ENCODE measurements at places on chromosomes 2 and 18.
A peak's percentile ranks its signal among the peaks of the same experiment; 100 is the strongest.

DNA sequence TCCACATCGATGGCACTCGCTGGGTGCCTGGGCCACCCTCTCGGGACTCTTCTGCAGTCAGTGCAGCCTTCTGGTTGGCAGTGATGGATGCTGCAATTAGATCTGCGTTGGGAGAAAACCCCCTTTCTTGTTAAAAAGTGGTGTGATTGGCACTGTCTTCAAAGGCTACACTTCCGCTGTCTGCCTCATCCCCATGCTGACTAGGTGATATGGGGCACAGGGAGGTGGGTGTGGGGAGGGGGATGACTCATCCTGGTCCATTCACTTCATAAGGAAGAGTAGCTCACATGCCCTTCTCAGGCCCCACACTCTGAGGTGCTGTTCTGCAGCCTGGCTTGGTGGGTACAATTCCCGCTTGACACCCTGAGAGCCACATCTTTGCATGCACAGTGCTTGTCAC lies 77.4 kb downstream of the THNSL2 start:
- no peak for DNase-seq

DNA sequence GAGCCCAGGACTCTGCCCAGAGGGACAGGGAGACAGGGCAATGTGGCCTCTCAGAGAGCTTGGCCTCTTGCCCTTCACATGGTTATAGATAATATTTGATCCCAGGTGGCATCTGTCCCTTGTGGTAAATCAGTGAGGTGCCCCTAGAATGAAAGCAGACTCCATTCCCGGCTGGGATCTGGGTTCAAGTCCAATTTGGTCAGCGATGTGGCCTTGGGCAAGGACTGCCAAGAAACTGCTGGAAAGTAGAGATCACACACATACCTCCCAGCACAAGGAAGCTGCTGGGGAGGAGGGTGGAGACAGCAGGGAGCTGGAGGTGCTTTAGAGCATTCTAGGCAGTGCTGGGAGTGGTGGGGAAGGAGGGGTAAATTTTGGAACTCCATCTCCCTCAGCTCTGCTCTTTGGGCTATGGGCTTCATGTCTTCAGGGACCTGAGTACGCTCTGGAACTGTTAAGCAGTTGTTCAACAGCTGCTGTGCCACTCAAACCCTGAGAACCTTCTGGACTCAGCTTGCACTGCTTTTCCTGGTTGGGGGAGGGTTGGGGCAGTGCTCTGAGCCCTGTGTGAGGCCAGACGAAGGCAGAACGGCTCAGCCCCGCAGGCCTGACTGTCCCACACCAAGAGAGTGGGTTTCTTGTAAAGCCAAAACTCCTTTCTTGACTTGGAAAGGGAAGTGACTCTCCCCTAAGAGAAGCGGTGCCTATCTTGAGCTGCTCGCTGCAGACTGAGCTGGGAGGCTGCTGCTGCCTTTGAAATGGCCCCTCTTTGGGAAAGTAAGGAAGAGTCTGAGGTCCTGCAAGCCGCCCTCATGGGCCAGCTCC lies 23.0 kb downstream of the INPP5D start:
- no peak for DNase-seq

- no peak for DNase-seq
These were observed 323.2 kb downstream of the LRRTM1 start for GRCh38 chr2:79981316-79981715.

GRCh38 chr2:194328456-194328855 lies 1328.6 kb upstream of the SLC39A10 start:
- DNase-seq: no peak

DNA sequence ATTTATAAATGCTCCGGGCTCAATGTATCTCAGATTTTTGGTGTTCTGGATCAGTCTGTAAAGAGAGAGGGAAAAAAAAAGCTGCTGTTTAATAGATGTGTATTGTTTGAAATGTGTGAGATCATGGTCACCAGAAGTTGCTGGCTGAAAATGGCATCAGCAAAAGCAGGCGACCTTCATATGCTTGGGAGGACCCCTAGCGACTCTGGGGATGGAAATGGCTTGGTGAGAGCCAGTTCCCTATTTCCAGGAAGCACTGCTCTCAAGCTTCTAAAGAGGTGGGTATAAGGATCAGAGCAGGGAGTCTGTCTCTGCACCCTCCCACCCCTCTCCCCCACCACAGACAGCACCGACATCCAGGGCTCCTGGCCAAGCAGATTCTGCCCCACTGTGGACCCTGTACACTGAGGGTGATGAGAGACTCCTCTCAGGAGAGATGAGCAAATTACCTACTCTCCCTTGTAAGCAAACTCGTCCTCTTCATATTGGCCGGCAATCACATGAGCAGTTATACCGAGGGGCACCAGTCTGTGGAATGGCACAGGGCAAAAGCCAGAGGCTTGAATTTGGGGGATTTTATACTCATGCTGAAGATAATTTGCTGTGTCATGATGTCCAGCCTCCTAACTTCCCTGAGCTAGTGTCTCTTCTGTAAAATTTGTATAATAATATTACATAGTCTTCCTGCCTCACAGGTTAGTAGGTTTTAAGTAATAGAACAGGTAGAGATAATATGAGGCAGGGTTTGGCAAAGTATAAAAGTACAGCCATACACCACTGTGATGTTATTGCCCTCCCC lies 29.6 kb downstream of the LHCGR start:
- no peak for DNase-seq

GRCh38 chr18:2423761-2424160 lies 147.5 kb downstream of the METTL4 start:
- DNase-seq: no peak

- no peak for DNase-seq
These were observed 232.4 kb downstream of the MEIS1 start for GRCh38 chr2:66667301-66667700.

DNA sequence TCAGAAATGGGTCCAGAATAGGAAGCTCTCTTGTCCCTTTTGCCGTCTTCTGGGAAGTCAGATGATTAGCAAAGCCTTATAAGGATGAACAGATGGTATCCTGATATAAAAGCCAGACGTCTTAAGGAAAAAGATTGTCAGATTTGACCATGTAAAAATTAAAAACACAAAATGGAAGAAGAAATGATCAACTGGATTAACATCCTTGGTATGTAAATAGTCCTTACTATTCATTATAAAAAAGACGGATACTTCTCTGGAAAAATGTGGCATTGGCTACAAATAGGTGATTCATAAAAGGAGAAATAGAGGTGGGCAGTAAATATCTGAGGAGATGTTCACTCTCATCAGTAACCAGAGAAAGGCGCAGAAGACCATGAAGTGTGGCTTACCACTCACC lies 33.7 kb upstream of the SCLY start:
- DNase-seq: no peak

DNA sequence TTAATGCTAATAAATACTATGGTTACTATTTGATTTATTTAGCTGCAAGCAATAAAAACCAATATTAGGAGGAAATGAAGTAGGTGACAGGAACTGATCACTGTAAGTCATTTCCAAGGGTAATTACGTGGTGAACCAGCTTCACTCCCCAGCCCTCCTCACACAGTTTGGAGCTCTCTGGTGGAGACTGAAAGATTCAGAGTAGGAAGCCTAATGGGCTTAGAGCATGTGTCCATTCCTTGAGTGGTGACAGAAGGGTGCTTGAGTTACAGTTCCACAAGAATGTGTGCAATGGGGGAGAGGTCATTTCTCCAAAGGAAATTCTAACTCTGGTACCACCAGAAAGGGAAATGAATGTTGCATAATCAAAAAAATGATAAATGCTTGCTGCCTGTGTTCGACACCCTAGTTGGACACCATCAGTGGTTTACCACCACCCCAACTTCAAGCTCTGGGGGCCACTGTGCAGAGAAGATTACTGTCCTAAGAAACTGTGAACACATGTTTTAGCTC lies 285.1 kb upstream of the MMADHC start:
- no peak for DNase-seq

- DNase-seq: no peak
These were observed 170.4 kb upstream of the TANK start for GRCh38 chr2:160989778-160990177.

GRCh38 chr18:11320986-11321385 lies 171.6 kb upstream of the PIEZO2 start:
- peak; percentile 68 for DNase-seq

- no peak for DNase-seq
These were observed 137.1 kb downstream of the CTIF start for GRCh38 chr18:48675912-48676311.

DNA sequence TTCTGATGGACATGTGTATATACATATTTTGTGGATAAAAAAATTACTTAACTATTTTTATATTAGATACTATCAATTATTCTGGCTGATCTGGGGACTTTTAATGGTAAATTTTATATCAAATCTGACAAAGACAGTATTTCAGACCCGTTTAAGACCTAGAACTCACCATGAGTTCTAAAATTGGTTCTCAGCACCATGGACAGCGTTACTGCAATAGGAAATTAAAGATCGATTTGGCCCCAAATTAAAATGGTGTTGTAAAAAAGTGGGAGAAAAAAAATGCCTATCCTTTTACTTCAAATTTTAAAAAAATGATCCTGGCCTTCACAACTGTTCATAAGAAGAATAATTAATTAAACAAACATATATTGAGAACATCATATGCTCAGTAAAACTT lies 919 bp upstream of the SCN2A start:
- DNase-seq: no peak

DNA sequence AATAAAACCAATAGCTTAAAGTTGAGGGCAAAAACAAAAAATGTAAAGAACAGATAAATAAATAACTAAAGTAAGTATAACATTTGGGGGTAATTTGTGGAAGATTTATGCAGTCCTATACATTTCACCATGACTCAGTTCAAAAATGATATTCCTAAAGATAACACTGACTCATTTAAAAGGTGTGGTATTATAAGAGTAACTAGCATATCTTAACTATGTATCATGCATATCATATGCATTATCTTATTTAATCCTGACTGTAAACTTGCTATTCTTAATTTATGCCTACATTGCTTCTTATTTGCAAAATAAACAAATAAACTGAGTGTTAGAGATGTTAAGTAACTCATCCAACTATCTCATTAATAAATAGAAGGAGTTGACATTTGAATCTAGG lies 726.5 kb upstream of the PKDCC start:
- DNase-seq: no peak

DNA sequence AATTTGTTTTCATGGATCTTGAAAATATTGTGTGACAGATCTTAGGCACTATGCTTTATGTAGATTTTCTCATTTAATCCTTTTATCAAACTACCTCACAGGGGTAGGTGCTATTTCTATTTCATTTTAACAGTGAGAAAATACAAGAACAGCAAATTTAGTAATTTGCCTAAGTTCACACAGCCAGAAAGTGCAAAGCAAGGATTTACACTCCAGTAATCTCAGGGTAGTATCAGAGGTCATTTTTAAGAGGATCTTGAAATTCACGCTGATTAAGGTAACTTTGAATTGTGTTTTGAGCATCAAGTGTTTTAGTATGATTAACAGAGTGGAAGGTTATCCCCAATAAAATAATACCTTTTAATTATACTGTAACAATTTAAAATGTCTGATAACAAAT lies 10.1 kb upstream of the KCNJ3 start:
- DNase-seq: no peak

DNA sequence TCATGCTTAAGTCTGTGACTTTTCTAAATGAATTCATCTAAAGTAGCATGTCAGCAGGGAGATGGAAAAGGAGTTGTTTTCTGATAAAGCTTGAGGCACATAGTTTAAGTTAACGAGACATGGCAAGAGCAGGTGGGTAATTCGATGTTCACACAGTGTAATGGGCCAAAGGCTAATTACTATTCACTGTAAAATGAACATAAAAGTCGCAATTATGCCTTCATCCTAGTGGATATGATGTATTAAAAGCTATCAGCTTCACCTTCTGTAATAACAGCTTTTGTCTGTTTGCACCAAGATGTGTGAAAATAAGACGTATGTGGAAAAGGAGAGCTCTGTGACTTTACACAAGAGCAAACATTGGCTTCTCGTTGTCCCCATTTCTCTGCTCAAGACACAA lies 94.2 kb upstream of the CDH20 start:
- DNase-seq: no peak

GRCh38 chr2:239710953-239711861 lies 310.4 kb upstream of the HDAC4 start:
- no peak for DNase-seq

- no peak for DNase-seq
These were observed 61.9 kb downstream of the SPRED2 start for GRCh38 chr2:65370387-65371073.

DNA sequence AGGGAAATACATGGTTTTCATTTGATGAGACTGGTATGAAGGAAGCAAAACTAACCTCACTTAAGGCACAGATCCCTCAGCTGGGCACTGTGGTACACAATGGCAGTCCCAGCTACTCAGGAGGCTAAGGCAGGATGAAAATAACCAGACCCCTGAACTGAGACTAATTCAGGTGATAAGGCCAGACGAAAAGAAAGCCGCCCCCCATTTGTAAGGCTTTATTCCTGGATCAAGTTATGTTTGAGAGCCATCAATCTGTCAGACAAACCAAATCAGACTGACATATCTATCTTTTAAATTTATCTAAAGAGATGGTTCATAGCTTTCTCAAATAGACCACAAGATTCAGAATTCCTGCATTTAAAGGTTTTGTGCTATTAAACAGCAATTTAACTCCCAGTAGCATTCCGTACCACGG lies 4.1 kb downstream of the SRSF7 start:
- no peak for DNase-seq

- DNase-seq: no peak
These were observed 5.3 kb downstream of the TRPM8 start for GRCh38 chr2:233922471-233922870.

DNA sequence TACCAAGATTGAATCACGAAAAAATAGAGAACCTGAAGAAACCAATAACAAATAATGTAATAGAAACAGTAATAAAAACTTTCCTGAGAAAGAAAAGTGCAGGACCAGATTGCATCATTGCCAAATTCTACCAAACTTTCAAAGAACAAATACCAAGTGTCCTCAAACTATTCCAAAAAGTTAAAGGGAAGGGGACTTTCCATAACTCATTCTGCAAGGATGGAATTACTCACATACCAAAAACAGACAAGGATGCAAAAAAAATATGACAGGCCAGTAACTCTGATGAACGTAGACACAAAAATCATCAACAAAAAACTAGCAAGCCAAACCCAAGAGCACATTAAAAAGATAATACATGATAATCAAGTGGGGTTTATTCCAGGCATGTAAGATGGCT lies 172.3 kb upstream of the SLC35G4 start:
- no peak for DNase-seq

DNA sequence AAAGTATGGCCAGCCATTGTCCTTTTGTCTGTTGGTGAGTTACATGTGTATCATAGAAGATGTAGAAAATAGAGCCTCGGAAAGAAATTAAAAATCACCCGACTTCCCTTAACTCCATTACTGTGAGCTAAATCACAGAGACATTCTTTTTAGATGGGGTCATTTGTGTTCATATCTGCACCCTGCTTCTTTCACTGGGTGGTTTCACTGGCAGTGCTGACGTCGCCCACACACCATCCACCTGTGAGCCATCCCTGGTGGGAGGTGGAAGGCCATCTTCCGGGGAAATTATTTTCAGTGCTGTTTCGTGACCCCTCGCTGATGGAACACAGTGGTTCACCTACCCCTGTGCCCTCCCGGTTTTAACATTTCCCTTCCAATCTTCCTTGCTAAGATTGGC lies 21.2 kb downstream of the SH3BP4 start:
- no peak for DNase-seq

- no peak for DNase-seq
These were observed 391.2 kb downstream of the PTPRM start for GRCh38 chr18:7958081-7958896.

Measured in brain microvascular endothelial cell (primary cell).